AG08396 (cell line): ENCODE measurements at places on chromosomes 13 and 19.

DNA sequence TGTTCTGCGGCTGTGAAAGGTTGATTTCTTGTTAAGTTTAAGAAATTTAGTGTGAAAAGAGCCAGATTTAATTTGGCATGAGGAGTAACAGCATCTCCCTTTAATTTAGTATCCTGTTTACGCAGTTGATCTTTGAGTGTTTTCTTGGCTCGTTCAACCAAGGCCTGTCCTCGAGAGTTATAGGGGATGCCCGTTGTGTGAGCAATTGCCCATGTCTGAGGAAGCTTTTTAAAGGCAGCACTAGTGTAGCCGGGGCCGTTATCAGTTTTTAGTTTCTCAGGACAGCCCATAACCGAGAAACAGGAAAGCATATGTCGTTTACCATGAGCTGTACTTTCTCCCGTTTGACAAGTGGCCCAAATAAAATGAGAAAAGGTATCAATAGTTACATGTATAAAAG lies 47.5 kb upstream of the ZNF43 start:
- no peak for DNase-seq

DNA sequence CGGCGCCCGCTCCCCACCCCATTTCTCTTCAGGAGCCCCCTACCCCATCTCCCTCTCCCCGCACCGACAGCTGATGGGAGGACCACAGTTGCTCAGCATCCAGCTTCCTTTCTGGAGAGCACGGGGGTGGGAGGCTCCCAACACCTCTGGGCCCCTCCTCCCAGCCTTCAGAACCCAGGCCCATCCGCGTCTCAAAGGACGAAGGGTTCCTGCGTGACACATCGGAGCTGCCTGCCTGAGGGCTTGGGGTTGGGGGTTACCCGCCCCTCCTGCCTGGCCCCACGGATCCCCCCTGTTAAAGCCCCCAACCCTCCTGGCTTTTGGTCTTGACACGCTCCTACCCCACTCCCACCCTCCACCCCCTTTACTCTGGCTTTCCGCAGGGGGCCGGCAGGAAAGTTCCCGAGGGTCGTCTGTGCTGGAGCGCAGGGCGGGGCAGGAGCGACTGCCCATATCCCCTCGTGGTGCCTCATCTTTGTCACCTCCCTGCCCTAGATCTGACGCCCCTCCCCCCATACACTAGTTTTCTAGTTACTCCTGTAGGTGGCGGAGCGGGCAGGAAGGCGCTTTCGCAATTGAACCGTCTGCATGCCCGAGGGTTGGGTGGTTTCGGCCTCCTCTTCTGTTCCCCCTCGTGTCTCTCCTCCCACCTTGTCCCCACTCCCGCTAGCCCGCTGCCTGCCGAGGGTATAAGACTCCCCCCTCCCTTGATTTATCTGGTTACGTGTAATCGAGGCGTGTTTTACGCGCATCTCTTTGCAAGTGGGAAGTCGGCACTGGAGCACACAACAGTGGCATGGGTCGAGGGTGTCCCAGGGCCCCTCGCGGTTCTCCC lies 924 bp downstream of the TRAPPC5 start:
- peak; percentile 90 for DNase-seq

DNA sequence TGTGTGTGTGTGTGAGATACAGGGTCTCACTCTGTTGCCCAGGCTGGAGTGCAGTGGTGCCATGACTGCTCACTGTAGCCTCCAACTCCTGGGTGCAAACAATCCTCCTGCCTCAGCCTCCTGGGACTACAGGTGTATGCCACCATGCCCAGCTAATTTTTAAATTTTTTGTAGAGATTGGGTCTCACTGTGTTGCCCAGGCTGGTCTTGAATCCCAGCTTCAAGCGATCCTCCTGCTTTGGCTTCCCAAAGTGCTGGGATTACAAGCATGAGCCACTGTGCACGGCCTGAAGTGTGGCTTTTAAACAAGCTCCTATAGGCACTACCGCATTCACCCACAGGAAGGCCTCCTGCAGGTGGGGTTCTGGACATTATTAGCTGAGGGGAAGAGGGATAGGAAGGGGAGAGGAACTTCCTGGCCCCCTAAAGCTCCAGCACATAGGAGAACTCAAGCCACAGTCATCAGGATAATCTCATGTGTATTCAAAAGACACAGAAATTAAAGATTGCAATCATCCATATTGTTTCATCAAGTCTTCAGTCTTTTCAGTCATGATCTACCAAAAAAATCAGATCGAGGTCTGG lies 24.8 kb upstream of the SLC46A3 start:
- DNase-seq, result no peak

DNA sequence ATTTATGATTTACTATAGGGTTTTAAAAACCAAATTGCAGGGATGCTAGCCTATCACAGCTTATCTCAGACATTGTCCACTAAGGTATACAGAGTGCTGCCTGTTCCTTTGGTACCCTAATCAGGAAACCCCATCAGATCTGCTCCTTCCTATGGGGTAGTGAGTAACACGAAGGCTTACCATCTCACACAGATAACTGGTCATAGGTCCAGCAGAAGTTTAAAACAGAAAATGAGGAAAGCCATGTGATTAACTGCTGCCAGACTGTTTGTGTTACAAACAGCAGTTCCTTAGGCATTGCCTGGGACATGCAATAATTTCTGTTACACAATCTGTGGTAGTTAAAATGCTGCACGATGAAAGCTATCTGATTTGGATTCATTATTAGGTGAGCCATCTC lies 53.5 kb upstream of the ALOX5AP start:
- peak; percentile 33 for DNase-seq

GRCh38 chr19:40442328-40443130 lies 1.6 kb downstream of the SERTAD3 start:
- no peak for DNase-seq

- no peak for DNase-seq
Observed at GRCh38 chr19:10258080-10258710, 6.2 kb downstream of the MRPL4 start.

GRCh38 chr13:55660851-55661250 lies 1479.9 kb upstream of the PRR20A start:
- no peak for DNase-seq

DNA sequence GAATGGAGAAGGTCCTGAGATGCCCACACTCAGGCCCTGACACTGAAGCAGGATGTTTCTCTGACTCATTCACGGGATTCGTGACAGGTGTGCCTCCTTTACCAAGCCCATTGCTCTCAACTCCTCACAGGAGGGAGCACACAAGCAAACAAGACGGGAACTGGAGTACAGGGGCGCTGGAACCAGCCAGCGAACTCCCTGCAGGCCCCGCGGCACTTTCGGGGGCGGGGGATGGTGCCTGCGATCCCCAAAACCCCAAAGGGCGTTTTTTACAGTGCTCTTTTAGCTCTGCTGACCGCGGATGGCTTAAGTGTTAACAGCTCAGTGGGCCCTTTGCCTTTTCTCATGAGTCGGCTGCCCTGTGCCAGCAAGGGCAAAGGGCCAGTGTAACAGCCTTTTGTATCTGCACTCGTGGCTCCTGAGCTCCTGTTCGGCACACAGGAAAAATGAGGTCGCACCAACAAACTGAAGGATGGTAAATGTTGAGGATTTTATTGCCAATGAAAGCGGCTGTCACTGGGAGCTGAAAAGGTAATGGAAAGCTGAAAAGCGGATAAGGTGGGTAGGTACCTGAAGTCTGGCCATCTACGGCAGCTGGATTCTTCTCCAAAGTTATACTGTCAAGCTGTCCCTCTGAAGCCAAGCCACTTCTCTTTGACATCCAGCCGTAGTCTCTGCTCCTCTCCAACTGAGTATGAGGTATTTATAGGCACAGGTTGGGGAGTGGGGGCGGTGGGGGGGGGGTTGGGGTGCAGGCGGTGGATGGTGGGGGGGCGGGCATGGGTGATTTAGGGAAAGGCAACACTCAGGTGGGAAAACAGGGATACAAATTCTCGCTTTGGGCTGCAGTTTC lies 65.0 kb upstream of the TRPC4 start:
- DNase-seq, result no peak

GRCh38 chr19:34999498-35000337 lies at the start of gene GRAMD1A:
TSS of gene GRAMD1A (plus strand) at chr19:35000323. CDS start at chr19:35000479, 156 bp downstream.
- DNase-seq, result peak; percentile 97

DNA sequence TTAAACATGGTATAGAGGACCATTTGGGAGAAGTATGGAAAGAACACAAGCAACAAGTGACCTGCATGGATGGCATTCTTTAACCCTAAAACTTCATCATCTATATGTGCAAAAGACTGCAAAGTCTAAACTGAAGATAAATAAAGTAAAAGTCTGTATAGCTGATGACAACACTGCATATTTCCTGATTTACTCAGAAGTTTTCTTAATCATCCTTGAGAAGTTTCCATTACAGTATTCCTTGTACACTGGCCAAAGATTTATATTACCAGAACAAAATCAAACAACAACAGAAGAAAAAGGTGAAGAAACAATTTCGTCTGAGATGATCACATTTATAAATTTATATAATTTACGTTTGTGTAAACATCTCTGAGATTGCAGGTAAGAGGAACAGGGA lies 805.7 kb downstream of the PCDH9 start:
- DNase-seq, result no peak

GRCh38 chr19:51702103-51702824 lies 9.1 kb downstream of the SPACA6 start:
- peak; percentile 63 for DNase-seq

DNA sequence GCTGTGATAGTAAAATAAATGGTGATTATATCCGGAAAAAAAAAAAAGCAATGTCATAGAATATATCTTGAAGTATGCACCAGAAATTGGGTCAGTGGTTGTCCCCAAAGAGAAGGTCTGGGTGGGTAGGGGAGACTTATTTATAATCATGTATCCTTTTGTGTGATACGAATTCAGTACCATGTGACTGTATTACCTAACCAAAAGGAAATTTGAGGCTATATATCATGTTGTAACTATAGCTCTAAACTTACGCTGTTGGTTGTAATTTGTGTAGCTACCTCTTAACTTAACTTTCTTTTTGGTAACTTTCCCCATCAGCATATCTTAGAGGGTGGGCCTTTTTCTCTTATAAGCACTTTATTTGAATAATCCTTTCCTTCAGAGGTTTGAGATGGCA lies 25.2 kb upstream of the KCTD4 start:
- no peak for DNase-seq

- DNase-seq, result no peak
Observed at GRCh38 chr13:23344931-23345595, 88.4 kb downstream of the SACS start.

GRCh38 chr19:38209671-38210457 lies 14.2 kb downstream of the DPF1 start:
- peak; percentile 65 for DNase-seq

DNA sequence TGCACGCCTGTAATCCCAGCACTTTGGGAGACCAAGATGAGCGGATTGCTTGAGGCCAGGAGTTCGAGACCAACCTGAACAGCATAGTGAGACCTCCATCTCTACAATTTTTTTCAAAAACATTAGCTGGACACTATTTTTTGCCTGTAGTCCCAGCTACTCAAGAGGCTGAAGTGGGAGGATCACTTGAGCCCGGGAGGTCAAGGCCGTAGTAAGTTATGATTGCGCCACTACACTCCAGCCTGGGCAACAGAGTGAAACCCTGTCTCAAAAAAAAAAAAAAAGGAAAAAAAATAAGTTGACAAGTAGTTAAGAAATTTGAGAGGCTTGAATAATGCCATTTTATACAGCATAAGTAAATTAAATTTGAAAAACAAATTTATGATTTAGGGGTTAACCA lies 330.6 kb downstream of the MYO16 start:
- no peak for DNase-seq

DNA sequence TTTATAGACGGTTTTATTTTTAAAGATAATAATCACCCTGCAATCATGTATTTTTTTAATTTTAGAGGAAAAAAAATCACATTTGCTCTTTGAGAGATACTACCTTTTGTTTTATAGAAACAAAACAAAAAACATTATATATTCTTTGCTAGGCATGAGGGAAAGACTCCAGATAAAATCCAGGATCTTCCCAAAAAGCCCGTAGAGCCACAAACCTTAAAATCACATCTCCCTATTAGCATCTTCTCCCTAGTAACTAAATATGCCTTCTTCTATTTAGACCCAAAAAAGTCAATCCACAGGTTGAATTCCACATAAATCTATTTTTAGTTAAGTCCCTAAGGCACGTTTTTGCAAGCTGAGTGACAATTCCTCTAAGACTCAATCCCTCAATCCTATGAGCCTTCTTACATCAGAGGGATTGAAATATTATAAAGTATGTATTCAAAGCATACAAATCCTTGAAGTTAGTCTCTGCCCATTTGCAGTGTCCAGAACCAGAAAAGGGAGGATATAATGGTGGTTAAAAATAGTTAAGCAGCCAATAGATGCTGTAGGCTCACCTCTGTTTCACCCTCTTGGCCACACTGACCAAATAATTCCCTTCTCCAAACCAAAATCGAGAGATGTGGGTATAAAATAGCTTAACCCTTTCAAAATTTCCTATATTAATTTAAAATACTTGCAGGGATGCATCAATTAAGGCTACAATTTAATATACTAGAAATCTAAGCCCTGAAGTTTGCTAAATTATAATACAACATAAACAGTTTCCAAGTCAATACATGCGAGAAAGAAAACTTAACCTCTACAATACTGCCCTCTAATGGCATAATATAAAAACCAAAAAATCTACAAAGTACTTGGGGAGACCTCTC lies 64.0 kb downstream of the SERP2 start:
- DNase-seq, result no peak

GRCh38 chr19:56076498-56076897 lies 44.6 kb downstream of the ZNF787 start:
- peak; percentile 76 for DNase-seq

DNA sequence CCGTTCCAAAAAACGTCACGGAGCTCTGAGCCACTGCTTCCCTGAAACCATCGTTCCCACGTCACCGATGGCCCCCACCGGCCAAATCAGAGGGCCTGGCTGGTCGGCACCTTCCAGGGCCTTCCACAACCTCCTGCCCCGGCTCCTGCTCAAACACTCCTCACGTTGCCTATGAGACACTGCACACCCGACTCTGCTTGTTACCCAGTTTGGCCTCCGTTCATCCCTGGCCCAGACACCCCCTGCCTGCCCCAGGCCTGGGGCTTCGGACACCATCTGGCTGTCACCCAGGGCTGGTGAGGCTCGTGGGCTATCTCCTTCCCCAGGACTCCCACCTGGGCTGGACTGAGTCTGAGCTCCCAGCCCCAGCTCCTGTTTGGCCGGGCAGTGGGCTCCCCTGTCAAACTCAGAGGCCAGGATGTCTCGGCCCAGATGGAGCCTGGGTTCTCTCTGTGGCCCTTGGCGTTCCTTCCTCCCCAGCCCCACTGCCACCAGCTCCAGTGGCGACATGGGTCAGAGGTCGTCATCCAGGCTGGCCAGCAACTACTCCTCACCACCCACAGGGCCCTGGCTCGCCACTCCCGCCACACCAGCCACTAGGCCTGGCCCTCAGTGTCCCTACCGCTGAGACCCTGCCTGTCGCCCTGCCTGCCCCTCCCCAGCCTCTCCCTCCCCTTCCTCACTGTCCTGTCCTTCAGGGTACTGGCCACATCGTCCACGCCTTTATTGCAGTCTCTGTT lies 17.7 kb downstream of the CERS1 start:
- no peak for DNase-seq

GRCh38 chr13:108961542-108962125 lies 332.2 kb downstream of the MYO16 start:
- DNase-seq, result peak; percentile 23

- DNase-seq, result no peak
Observed at GRCh38 chr13:110028311-110028710, 241.9 kb upstream of the IRS2 start.
